ENCODE measurements at places on chromosomes 2 and 18. TPM values are rescaled to one million over a fixed set of nuclear protein-coding genes. Genes with fewer than 3 reads are reported as not detected.

GRCh38 chr2:145116834-145117725, 597.2 kb upstream of the ZEB2 start:
- H3K36me3 ChIP-seq: no peaks in the 10 kb centered on the region
- H3K27ac ChIP-seq: peak overlapping the region; percentile 4
- DNase-seq: no peak
- no peak overlapping the region for H3K4me3 ChIP-seq
- no peaks in the 10 kb centered on the region for H3K27me3 ChIP-seq

The ASTL gene
- total RNA-seq: 0.60 TPM

GRCh38 chr2:73187549-73187948, 14.8 kb upstream of the NOTO start:
- no peak for DNase-seq
- peaks cover 84% of the 10 kb centered on the region for H3K27me3 ChIP-seq

DNA sequence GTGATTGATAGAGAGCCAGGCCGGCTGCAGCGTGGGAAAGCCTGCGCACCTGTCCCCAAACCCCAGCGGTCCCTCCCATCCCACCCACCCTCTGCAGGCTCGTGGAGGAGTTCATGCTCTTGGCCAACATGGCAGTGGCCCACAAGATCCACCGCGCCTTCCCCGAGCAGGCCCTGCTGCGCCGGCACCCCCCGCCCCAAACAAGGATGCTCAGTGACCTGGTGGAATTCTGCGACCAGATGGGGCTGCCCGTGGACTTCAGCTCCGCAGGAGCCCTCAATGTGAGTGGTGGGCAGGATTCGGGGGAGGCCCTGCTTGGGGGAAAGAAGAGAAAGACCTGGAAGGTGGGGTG, 48.9 kb upstream of the ALPP start:
- no peaks in the 10 kb centered on the region for H3K4me1 ChIP-seq
- no peak overlapping the region for H3K27ac ChIP-seq
- no peak overlapping the region for H3K4me3 ChIP-seq
- H3K36me3 ChIP-seq: no peaks in the 10 kb centered on the region
- H3K27me3 ChIP-seq: no peaks in the 10 kb centered on the region
- DNase-seq: no peak

GRCh38 chr2:20933714-20934113, 110.2 kb downstream of the APOB start:
- peak overlapping the region; percentile 6 for H3K27ac ChIP-seq
- no peak overlapping the region for H3K4me3 ChIP-seq
- no peak for DNase-seq
- peaks cover 13% of the 10 kb centered on the region for H3K27me3 ChIP-seq
- peaks cover 41% of the 10 kb centered on the region for H3K4me1 ChIP-seq

GRCh38 chr2:1774929-1775328, 30.6 kb upstream of the PXDN start:
- peaks cover 43% of the 10 kb centered on the region for H3K4me1 ChIP-seq
- no peaks in the 10 kb centered on the region for H3K27me3 ChIP-seq
- no peak overlapping the region for H3K4me3 ChIP-seq
- H3K36me3 ChIP-seq: no peaks in the 10 kb centered on the region
- no peak overlapping the region for H3K27ac ChIP-seq

GRCh38 chr2:88591698-88592097, 35.6 kb downstream of the EIF2AK3 start:
- no peak for DNase-seq
- peak overlapping the region; percentile 69 for H3K27ac ChIP-seq
- peaks cover 20% of the 10 kb centered on the region for H3K36me3 ChIP-seq
- H3K27me3 ChIP-seq: no peaks in the 10 kb centered on the region

DNA sequence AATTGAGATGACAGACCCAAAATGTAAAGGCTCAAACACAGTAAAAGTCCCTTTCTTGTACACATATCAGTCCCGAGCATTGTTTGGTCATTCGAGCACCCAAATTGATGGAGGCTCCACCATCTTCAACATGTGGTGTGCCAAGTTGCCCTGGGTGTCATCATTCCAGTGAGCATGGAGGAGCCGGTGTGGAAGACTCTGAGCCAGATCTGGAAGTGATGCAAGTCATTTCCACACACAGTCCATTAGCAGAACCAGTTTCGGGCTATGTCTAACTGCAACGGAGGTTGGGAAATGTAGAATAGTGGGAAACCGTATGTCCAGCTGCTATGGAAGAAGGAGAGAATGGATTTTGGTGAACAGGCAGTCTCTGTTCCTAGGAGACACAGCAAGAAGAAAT, 40.9 kb upstream of the BZW1 start:
- H3K36me3 ChIP-seq: no peaks in the 10 kb centered on the region
- no peak overlapping the region for H3K4me3 ChIP-seq
- H3K27ac ChIP-seq: no peak overlapping the region

- H3K4me3 ChIP-seq: no peak overlapping the region
- H3K27me3 ChIP-seq: no peaks in the 10 kb centered on the region
- no peak for DNase-seq
- H3K4me1 ChIP-seq: peaks cover 16% of the 10 kb centered on the region
- peaks cover under 1% of the 10 kb centered on the region for H3K36me3 ChIP-seq
These were observed 10.9 kb downstream of the UXS1 start for GRCh38 chr2:106183101-106183696.

The FTCDNL1 gene
- 2.1 TPM for total RNA-seq

Data from mesothelial cell of epicardium (in vitro differentiated cells).